ENCODE measurements at places on chromosomes 4 and X.

DNA sequence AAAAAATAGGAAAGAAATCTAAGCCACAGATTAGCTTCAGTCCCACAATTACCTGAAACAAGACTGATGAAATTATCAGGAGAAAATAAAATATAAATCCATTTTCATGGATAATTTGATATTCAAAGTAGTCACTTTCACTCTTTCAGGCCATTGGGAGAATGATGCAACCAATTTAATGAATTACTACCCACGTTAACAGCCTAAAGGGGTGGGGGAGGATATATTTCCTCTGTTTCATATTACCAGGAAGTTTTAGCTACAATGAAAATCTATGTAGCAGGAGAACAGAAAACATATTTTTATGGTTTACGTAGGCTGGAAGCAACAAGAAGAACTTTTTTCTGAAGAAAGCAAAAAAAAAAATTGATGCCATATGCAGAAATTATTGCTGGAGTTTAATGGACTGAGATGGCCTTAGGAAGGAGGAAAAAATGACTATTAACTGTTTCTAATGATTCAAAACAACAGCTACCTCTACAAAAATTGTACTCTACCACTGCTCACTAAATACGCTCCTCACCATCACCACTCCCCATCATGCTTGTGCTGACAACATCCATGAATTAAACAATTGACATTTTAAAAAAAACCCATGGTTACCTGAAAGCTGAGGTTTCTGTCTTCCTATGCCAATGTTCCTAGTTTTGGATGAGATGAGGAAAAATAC, 100.9 kb downstream of the CXXC4 start:
- DNase-seq, result no peak

GRCh38 chr4:121693886-121694285, 2.9 kb downstream of the ANXA5 start:
- no peak for DNase-seq

DNA sequence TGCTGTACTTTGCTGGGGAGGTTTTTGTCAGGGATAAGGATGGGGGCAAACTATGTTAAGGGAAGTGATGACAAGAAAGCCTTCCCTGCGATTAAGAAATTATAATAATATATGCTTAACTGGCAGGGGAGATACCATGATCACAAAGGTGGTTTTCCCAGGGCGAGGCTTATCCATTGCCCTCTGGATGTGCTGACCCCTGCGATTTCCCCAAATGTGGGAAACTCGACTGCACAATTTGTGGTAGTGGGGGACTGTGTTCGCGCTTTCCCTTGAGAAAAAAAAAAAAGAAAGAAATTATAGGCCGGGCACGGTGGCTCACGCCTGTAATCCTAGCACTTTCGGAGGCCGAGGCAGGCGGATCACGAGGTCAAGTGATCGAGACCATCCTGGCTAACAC, 24.5 kb downstream of the SLC25A43 start:
- DNase-seq, result no peak

- DNase-seq, result no peak
These were observed 39.8 kb downstream of the NPY2R start for GRCh38 chr4:155248002-155248896.

DNA sequence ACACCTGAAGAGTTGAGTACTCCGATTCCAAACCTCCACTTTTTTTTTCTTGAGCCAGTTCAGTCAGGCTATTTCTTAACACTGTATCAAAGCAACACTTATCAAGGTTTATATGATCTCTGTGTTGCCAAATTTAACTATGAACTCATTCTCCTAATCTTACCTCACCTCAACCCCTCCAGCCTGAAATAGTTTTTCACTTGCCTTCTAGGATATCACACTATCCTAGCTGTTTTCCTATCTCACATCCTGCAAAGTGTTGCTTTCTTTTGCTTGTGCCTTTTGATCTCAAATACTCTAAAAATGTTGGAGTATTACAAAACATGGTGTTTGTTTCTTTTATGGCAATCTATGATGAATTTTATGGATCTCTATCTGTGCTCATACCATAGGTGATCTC, 415.0 kb downstream of the CFAP47 start:
- no peak for DNase-seq

- no peak for DNase-seq
These were observed 19.7 kb downstream of the GAB3 start for GRCh38 chrX:154731184-154731583.

GRCh38 chr4:163922302-163922701, 427.8 kb downstream of the TMA16 start:
- no peak for DNase-seq

DNA sequence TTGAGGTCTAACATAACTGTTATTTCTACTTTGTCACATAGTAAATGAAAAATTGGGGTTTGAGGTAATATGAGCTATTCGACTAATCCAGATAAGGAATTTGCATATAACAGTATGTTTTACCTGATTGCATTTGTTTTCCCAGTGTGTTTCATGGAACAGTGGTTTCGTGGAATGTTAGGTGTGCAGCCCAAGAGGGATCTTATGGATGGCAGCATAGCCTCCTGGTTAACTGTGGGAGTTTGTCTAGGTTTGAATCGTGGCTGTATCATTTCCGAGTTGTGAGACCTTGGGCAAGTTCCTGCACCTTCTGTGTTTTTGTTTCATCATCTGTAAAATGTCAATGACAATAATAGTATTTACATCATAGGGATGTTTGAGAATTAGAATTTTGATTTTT, 7.9 kb downstream of the BMPR1B start:
- DNase-seq, result no peak

DNA sequence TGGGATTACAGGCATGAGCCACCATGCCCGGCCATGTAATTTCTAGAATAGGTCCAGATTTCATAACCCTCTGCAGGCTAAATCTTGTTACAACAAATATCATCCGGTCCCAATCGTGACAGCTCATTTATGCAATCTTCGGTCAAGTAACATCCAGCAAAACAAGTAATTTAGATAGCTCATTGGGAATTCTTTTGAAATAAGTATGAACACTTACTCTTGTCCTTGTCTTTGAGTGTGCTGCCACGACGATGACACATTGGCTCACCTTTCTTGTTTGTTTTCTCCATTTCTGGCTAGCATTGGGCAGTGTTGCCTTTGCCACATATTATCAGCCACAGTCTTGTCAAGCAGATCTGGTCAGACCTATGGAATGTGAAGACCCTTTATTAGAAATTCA, 92.0 kb downstream of the PHEX start:
- no peak for DNase-seq

- no peak for DNase-seq
These were observed 114.1 kb downstream of the SLC10A7 start for GRCh38 chr4:146407669-146408084.

GRCh38 chr4:105088110-105088879, 58.4 kb upstream of the TET2 start:
- peak; percentile 66 for DNase-seq

GRCh38 chr4:158624889-158625478, 46.7 kb downstream of the C4orf46 start:
- peak; percentile 24 for DNase-seq

DNA sequence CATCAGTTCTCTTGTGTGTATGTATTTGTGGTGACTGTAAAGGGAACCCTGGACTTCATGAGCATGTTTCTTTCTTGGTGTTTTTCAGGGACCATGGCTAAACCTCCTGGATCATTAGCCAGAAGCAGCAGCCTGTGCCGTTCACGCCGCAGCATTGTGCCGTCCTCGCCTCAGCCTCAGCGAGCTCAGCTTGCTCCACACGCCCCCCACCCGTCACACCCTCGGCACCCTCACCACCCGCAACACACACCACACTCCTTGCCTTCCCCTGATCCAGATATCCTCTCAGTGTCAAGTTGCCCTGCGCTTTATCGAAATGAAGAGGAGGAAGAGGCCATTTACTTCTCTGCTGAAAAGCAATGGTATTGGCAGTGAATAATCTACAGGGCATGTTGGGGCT, 157.0 kb downstream of the STIM2 start:
- DNase-seq, result no peak

- no peak for DNase-seq
These were observed 121.0 kb upstream of the EPHA5 start for GRCh38 chr4:65791111-65791811.

DNA sequence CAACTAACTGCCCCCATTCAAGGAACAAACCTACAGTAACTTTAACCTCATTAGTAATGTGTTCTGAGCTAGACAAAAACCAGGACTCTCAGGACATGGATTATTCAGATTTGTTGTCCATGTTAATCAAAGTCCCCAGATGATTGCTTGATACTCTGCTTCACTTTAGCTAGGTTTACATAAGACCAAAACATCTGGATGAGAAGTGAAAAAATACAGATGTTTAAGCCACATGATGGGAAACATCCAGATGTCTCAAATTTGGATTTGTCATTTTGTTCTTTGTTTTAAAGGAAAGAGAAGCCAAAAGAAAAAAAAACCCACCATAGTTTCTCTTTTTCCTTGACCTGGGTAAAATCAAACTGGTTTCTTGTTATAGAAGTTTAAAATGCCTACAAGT, 48.5 kb upstream of the NRK start:
- no peak for DNase-seq

GRCh38 chrX:131795442-131796229, 227.5 kb upstream of the STK26 start:
- DNase-seq, result no peak

GRCh38 chr4:184968784-184969201, 49.5 kb upstream of the HELT start:
- no peak for DNase-seq

DNA sequence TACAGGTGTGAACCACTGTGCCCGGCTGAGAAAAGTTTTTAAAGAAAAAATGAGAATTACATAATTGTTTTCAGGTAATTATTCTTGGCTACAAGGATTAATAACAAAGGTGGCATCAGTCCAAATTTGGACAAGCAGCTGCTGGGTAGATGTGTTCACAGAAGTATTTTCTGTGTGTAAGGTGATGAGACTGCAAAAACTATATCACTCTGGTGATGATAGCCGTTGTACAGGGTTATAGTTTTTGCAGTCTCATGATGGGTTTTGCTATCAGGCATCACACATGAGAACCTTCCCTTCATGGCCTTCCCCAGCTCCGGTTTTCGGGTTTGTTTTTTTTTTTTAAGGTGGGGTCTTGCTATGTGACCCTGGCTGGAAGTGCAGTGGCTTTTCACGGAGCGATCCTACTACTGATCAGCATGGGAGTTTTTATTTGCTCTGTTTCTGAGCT, 5.1 kb upstream of the SLC10A3 start:
- DNase-seq, result no peak

GRCh38 chrX:135433531-135434257, 11.9 kb downstream of the SMIM10L2A start:
- no peak for DNase-seq

GRCh38 chr4:186931519-186931918, 207.9 kb upstream of the FAT1 start:
- DNase-seq, result peak; percentile 28

DNA sequence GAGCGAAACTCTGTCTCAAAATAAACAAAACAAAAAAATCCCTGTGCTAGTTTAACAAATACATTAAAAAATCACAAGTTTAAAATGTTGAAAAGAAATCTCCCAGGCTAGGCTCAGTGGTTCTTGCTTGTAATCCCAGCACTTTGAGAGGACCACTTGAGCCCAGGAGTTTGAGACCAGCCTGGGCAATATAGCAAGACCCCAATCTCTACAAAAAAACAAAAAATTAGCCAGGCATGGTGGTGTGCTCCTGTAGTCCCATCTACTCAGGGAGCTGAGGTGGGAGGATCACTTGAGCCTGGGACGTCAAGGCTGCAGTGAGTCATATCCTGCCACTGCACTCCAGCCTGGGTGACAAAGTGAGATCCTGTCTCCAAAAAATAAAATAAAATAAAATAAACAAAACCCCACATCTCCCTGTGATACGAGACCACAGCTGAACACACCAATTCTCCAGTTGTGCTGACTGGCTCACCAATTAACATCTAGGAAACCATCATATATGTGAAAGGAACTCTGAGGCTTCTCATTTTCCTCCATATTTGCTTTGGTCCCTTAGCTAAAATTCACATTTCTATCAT, 7.3 kb downstream of the RPS4X start:
- no peak for DNase-seq

DNA sequence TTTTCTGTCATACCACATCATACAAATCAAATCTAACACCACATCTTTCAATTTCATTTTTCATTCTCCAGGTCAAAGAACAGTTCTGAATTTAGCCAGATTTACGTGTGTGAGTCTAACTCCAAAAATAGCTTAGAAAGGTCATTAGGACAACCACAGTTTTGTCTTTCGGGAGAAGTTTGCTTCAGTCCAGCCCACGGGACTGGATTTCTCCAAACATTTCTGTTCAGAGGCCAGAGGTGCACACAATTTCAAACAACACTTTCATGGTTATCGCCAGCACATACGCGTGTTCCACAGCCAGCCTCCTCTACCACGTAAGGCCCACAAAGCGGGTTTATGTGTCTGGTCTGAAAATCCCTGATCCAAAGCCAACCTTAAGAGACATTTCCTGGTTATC, 65.9 kb downstream of the VEGFC start:
- peak; percentile 55 for DNase-seq

- DNase-seq, result no peak
These were observed 193.9 kb downstream of the ANK2 start for GRCh38 chr4:113243312-113243711.

GRCh38 chr4:44194365-44194764, 254.2 kb downstream of the KCTD8 start:
- DNase-seq, result no peak

- no peak for DNase-seq
These were observed 34.9 kb upstream of the FHDC1 start for GRCh38 chr4:152901205-152901604.

- DNase-seq, result no peak
These were observed 568 bp downstream of the MAGEC1 start for GRCh38 chrX:141904262-141904661.

GRCh38 chrX:10254739-10255138, 98.0 kb downstream of the CLCN4 start:
- DNase-seq, result no peak

DNA sequence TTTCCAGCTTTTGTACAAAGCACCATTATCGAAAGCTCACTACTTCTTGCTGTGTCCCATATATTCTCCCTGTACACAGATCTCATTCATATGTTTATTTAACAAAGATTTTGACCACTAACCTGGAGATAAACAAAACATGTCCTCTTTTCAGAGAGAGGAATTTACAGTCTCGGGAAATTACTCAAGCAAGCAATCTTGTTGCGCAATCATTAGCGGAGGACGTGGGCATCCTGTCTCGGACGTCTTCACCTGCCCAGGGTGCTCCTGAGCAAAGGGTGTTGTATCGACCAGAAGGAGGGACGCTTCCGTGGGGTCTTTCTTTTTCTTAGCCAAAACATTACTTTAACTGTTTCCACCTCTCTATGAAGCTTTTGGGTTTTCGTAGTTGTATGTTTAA, 66.5 kb upstream of the CLCN4 start:
- no peak for DNase-seq

GRCh38 chr4:98674404-98675173, 16.2 kb upstream of the TSPAN5 start:
- DNase-seq, result no peak

DNA sequence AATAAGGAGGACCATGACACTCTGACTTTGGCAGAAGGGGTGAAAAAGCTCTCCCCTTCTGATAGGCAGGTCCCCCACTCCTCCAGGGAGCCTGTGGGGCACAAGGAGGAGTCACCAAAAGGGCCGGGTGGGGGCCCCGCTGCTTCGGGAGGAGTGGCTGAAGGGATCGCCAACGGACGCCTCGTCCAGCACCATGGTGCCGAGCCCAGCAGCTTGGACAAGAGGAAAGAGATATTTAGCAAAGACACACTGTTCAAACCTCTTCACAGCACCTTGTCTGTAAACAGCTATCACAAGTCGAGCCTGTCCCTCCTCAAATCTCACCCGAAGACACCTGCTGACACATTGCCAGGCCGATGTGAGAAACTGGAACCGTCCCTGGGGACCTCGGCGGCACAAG, 105.6 kb downstream of the STOX2 start:
- DNase-seq, result no peak

GRCh38 chrX:24025741-24026403, 1.1 kb downstream of the KLHL15 start:
- no peak for DNase-seq

GRCh38 chr4:22029803-22030202, 81.2 kb upstream of the KCNIP4 start:
- DNase-seq, result no peak
